Stimulated activated CD4-positive, alpha-beta T cell treated with anti-CD3 and anti-CD28 coated beads, Interleukin-1b, Interleukin-23, amount 100 ng/mL, for 24 hours (primary cell): ENCODE measurements at places on chromosomes 12 and 14.
A peak's percentile ranks its signal among the peaks of the same experiment; 100 is the strongest.

DNA sequence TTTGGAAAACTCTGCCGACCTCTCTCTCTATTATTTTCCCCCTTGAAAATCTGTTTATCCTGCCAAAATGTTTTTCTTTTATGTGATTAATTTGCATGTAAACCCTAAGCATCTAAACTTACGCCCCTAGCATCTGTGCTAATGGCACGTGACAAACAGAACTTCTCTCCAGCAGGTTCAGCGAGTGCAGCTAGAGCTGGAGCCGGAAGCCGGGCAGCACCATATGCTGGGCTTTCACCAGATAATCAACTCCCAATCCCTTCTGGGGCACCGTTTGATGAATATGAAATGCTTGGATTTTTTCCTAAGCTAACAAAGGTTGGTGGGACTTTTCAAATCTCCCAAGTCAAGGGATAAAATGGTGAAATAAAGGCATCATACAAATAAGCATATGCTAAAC lies 667.5 kb upstream of the TMEM132C start:
- no peak for DNase-seq

DNA sequence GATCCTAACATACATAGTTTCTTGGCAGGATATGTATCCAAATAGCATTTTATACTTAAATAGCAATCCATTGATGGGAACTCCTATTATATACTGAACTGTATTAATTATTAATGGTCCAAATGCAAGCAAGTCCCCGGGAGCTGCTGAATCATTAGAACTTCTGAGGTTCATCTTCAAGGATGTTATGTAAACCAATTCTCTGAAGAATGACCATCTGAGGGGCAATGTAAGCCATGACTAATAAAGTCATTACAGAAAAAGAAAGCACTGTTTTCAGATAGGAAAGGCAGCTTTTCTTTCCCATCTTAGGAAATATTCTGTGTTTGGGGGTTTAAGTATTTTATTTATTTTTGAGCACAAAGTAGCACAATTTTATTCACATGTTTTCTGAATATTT lies 166.1 kb upstream of the SLC16A7 start:
- no peak for DNase-seq

GRCh38 chr12:22163594-22163993 lies 117.6 kb downstream of the CMAS start:
- DNase-seq: no peak

DNA sequence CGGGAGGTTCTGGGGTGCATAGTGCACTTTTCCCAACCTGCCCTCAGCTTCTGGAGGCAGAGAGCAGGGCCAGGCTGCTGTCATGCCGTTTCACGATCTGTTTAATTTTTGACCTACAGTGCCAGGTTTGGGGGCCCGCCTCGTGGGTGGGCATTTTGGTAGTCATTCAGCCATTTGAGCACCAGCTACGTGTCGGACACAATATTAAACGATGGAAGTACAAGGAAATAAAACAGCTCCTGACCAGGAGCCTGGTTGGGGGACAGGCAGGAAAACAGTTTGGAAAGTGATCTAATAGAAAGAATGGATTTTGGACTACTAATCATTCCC lies 708 bp downstream of the FNTB start:
- DNase-seq: peak; percentile 9

DNA sequence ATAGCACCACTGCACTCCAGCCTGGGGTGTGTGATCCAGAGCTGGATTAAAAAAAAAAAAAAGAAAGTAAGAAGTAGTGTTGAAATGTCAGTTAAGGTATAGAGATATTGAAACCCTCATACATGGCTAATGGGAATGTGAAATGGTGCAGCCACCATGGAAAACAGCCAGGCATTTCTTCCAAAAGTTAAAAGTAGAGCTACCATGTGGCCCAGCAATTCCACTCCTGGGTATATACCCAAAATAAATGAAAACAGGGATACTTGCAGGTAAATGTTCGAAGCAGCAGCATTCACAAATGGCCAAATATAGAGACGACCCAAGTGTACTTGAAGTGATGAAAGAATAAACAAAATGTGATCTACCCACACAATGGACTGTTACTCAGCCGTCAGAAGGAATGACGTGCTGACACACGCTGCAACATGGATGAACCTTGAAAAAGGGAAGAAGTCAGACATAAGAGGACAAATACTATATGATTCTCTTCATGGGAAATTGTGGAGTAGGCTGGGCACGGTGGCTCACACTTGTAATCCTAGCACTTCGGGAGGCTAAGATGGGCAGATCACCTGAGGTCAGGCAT lies 15.2 kb downstream of the IL31 start:
- DNase-seq: no peak

DNA sequence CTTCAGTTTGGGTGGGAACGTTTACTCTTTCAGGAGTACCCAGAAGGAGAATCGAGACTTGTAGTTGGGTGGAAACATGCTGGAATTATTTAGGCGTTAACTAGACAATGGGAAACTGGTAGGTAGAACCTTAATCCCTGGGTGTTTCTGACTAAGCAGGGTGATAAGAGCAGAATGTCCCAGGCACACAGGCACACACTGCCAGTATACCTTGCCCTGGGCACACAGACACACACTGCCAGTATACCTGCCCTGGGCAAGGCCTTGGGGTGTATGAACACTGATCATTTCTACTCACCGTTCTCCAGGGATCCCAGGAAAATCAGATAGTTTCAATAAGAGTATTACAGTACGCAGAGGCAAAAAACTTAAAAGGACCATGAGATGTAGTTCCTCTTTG lies 115.5 kb downstream of the SNAPC1 start:
- no peak for DNase-seq
